ENCODE measurements at places on chromosomes 2 and 18. TPM values are rescaled to one million over a fixed set of nuclear protein-coding genes. Genes with fewer than 3 reads are reported as not detected.

- DNase-seq: no peak
Observed at GRCh38 chr2:162244541-162245031, 1.3 kb upstream of the FAP start.

DNA sequence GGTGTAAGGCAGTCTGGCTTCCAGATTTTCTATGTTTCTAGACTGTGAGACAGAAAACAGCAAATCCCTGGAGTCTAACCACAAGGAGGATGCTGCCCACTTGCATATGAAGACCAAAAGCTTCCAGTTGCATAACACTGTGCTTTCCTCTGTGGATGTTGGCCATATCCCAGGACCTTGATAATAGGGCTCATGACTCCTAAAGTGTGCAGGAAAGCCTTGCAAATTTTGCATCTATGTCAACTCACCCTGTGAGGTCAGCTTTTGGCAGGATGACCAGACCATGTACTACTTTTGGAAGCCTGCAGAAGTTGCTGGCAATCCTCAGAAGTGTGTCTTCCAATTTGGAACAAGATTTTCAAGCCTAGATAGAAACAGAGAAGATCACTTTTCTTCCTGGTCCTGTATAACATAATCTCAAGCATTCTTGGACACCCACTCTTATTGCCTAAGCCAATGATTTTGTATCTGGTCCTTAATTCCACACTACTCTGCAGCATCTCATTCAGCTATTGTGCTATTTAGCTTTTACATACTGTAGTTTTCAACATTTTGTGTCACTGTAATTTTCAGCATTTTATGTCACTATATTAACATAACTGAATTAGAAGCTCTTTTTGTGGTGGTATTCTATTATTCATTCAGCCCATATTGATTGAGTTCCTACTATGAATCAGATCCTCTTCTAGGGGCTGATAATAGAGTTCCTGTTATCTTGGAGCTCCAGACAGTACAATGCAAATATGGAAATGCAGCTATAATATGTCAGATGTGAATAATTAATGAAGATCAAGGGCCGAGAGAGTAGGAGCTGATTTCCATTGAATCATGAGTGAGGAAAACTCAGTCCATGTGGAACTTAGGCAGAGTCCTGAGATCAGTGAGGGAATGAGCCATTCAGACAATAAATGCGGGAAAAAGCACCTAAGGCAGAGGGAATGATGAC is 85.3 kb upstream of the RAB27B start:
- no peak for DNase-seq

DNA sequence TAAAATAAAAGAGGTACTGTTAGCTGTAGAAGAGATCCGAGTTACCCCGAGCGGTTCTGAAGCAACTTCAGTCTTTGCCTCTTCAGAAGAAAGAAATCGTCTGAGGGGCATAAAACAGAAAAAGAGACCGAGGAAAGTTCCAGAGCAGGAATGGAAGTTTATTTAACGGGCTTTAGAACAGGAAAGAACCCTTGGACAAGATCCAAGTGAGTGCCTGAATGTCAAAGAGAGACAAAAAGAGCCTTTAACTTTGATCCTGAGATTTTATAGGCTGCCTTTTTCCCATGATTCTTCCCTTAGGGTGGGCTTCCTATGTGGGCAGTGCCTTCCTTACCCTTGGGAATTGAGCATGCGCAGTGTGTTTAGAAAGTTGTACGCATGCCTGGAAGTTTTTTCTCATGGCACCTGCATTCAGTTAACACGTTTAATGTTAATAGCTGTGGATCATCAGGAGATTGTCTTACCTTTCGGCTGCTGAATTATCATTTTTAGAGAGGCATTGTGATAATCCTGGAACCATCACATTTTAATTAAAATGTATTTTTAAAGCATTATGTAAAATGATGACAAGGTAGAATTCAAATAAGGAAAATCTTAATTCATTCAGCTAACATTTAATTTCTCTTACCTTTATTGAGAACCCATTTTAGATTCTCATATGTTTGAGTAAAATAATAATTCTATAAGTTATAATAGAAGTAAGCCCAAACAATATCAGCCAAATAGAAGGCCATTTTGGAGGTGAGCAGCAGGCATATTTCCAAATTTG is 269.5 kb upstream of the ZSWIM2 start:
- DNase-seq: no peak

NAT8 gene
- not detected for total RNA-seq

- no peak for DNase-seq
Observed at GRCh38 chr18:21269349-21269748, 27.3 kb downstream of the GREB1L start.
